SJSA1 (cell line): ENCODE measurements at places on chromosomes 6 and 20. TPM values are rescaled to one million over a fixed set of nuclear protein-coding genes. Genes with fewer than 3 reads are reported as not detected.

Gene SLC22A23
- total RNA-seq: 0.53 and 2.7 TPM in 2 replicates

Gene SLC16A10
- 0.06 TPM in 1 of 2 replicates, not detected in the other for total RNA-seq

Gene PLA2G7
- not detected in 2 replicates for total RNA-seq

Gene C20orf202
- total RNA-seq: not detected in 2 replicates

Gene DACT2
- not detected in 2 replicates for total RNA-seq

DNA sequence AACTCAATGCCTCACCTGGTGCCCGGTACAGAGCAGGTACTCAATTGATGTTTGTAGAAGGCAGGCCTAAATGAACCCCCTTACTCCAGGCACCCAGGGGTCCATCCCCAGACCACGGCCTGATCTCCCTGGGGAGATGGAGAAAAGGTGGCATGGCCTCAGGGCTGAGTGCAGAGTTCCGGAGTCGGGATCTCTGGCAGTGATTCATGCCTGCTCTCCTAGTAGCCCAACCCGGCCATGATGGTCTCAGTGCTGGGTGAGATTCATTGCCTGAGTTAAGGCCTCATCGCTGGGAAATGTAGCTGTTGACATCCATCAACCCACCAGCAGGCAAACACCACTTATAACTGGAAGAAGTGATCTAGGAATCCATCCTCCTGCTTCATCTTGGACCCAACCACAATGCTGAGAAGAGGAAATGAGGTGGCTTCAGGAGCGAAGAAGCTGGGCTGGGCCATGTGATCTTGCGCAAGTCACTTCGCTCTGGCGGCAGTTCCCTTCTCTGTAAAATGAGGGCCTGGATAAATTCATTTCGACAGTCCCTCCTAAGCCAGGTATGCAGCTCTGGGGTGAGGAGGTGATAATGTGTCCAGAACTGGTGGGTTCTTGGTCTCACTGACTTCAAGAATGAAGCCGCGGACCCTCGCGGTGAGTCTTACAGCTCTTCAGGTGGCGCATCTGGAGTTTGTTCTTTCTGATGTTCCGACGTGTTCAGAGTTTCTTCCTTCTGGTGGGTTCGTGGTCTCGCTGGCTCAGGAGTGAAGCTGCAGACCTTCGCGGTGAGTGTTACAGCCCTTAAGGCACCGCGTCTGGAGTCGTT is 24.7 kb downstream of the ETV7 start:
- H3K27ac ChIP-seq: no peak overlapping the region
- no peak for DNase-seq
- H3K4me1 ChIP-seq: peaks cover 31% of the 10 kb centered on the region
- no peaks in the 10 kb centered on the region for H3K27me3 ChIP-seq

DNA sequence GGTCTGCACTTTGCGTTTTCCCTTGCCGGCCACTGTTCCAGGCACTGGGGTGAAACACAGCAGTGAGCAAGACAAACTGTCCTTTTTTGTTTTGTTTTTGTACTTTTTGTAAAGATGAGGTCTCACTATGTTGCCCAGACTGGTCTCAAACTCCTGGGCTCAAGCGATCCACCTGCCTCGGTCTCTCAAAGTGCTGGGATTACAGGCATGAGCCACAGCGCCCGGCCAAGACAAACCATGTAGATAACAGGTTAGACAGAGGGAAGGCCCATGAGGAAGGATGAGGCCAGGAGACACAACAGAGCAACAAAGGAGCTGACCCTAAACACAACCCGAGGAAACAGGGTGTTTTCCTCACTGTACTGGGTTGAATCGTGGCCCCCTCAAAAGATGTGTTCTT is 165.4 kb downstream of the NFATC2 start:
- no peak overlapping the region for H3K27ac ChIP-seq
- no peaks in the 10 kb centered on the region for H3K36me3 ChIP-seq
- DNase-seq: no peak
- no peak overlapping the region for H3K4me3 ChIP-seq
- H3K27me3 ChIP-seq: no peaks in the 10 kb centered on the region
- no peaks in the 10 kb centered on the region for H3K4me1 ChIP-seq

DNA sequence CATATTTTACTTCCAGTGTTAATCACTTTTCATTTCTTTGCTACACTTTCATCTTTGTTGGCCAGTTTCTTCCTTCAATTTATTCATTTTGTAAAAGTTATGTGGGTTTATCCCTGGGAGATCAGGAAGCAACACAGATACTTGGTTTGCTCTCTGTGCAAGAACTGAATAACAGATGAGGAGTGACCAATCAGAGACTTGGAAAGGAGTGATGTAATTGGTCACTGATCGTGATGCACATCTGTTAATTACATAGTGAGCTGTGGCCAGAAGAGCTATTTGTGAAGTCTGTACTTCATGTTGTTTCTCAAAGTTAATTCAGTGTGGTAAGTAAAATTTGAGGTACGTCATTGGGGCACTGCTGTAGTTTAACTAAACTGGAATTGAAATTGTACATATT is 21.3 kb downstream of the ANKRD6 start:
- DNase-seq: no peak
- no peaks in the 10 kb centered on the region for H3K27me3 ChIP-seq
- no peak overlapping the region for H3K4me3 ChIP-seq
- no peak overlapping the region for H3K27ac ChIP-seq
- H3K4me1 ChIP-seq: no peaks in the 10 kb centered on the region
- no peaks in the 10 kb centered on the region for H3K36me3 ChIP-seq

- H3K4me3 ChIP-seq: no peak overlapping the region
- H3K27ac ChIP-seq: no peak overlapping the region
- no peaks in the 10 kb centered on the region for H3K4me1 ChIP-seq
- H3K36me3 ChIP-seq: no peaks in the 10 kb centered on the region
- no peak for DNase-seq
Observed at GRCh38 chr6:135506270-135506997, 8.9 kb upstream of the AHI1 start.

GRCh38 chr20:43460172-43460829 is 2.6 kb downstream of the SRSF6 start:
- no peaks in the 10 kb centered on the region for H3K27me3 ChIP-seq
- no peak overlapping the region for H3K4me3 ChIP-seq
- no peak for DNase-seq
- peaks cover 65% of the 10 kb centered on the region for H3K36me3 ChIP-seq
- 0 out of 2 replicates have a peak, but pooled peaks cover 7% of the 10 kb centered on the region for H3K4me1 ChIP-seq

DNA sequence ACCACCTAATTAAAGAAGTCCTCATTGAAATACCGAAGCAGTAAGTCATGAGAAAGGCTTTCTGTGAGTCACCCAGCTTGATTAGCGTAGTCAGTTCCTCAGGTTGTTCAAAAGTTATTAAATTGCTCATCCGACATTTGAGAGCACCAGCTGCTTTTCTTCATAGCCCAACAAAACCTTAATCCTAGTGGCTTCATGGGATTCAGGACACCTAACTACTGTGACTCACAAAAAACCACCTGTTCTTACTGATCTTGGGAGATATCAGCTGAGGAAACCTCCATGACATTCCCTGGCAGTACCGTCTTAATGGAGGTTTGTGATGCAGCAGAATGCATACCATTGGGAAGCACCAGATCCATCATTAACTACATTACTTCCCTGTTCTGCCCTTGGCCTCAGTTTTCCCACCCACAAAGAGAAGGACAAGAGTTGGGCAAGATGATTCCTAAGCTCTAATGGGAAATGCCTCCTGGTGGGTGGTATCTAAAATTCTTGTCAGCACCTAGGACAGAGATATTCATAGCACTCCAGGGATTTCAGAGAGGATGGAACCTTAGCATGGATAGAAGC is 103.8 kb downstream of the KHDC1L start:
- no peaks in the 10 kb centered on the region for H3K4me1 ChIP-seq
- no peaks in the 10 kb centered on the region for H3K36me3 ChIP-seq
- no peak for DNase-seq
- H3K27ac ChIP-seq: no peak overlapping the region
- H3K4me3 ChIP-seq: no peak overlapping the region

DNA sequence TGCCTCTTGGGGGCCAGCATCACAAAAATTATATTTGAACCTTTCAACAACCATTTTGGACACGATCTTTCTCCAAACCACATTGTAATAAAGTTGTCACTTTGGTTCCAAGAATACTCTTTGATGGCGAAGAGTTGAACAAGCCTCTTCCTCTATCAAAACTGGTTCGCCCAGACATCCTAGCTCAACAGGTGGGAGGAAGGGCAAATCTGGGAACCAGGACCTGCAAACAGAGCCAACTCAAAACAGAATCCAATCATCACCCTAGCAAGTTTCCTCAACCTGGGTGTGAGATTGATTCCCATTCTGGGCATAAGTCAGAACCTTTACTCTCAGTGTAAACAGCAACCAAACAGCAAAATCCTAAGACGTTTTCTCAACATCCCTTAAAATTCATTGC is 141.2 kb upstream of the RREB1 start:
- no peak overlapping the region for H3K27ac ChIP-seq
- H3K4me3 ChIP-seq: no peak overlapping the region
- DNase-seq: no peak
- no peaks in the 10 kb centered on the region for H3K27me3 ChIP-seq
- H3K36me3 ChIP-seq: no peaks in the 10 kb centered on the region

- H3K4me1 ChIP-seq: no peaks in the 10 kb centered on the region
- peaks cover 57% of the 10 kb centered on the region for H3K36me3 ChIP-seq
- no peak overlapping the region for H3K4me3 ChIP-seq
- DNase-seq: no peak
Observed at GRCh38 chr20:3032624-3033023, 10.8 kb upstream of the GNRH2 start.

DNA sequence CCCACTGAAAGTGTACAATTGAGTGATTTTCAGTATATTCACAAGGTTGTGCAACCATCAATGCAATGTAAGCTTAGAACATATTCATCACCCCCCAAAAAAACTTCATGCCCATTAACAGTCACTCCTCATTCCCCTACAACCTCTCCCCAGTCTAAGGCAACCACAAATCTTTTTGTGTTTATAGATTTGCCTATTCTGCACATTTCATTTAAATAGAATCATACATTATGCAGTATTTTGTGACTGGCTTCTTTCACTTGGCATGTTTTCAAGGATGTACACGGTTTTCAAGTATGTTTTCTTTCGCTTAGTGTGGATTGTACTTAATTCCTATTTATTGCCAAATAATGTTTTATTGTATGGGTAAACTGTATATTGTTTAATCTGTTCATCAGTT is 329.3 kb upstream of the RNF24 start:
- no peaks in the 10 kb centered on the region for H3K36me3 ChIP-seq
- no peak overlapping the region for H3K4me3 ChIP-seq
- peaks cover 19% of the 10 kb centered on the region for H3K4me1 ChIP-seq

DNA sequence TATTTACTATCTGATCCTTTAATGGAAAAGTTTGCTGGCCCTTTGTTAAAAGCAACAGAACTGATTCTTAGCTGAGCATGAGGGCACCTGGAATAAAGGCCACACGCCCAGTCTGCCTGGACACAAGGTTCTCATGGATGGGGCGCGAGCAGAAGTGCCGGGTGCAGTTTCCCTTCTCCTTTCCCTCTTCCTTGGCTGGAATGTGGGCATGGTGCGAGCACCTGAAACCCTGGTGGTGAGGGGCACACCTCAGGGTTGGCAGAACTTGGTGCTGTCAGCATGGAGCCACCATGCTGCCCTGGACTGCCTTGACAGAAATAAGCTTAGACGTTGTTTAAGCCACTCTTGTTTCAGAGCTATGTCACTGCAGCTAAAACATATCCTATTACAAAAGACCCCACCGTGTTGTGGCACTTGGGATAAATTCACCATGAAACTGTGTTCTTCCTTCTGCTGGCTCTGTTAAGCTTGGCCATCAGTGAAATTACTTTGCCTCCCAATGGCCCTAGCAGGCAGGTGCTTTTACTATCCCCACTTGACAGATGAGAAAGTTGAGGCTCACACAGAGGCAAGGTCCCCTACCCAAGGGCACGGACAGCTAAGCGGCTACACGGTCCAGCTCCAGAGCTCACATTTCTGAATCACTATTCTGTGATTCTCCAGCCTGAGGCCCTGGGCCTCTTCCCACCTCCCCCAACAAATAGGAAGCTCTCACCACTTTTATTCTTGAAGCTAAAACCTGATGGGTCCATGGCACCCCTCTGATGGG is 115.9 kb downstream of the PREX1 start:
- no peaks in the 10 kb centered on the region for H3K27me3 ChIP-seq
- no peak for DNase-seq
- H3K36me3 ChIP-seq: no peaks in the 10 kb centered on the region
- no peak overlapping the region for H3K27ac ChIP-seq
- H3K4me1 ChIP-seq: no peaks in the 10 kb centered on the region

- no peak overlapping the region for H3K4me3 ChIP-seq
- H3K27ac ChIP-seq: no peak overlapping the region
- H3K4me1 ChIP-seq: peaks cover 7% of the 10 kb centered on the region; the same call in 1 of the 2 replicates
- no peak for DNase-seq
- no peaks in the 10 kb centered on the region; the same call in none of the 2 replicates for H3K36me3 ChIP-seq
Observed at GRCh38 chr20:34621036-34621343, 55.9 kb downstream of the PIGU start.

GRCh38 chr20:49397525-49397924 is 84.9 kb downstream of the KCNB1 start:
- no peak overlapping the region for H3K4me3 ChIP-seq
- DNase-seq: peak; percentile 87
- H3K4me1 ChIP-seq: peaks cover 63% of the 10 kb centered on the region
- H3K27me3 ChIP-seq: no peaks in the 10 kb centered on the region

DNA sequence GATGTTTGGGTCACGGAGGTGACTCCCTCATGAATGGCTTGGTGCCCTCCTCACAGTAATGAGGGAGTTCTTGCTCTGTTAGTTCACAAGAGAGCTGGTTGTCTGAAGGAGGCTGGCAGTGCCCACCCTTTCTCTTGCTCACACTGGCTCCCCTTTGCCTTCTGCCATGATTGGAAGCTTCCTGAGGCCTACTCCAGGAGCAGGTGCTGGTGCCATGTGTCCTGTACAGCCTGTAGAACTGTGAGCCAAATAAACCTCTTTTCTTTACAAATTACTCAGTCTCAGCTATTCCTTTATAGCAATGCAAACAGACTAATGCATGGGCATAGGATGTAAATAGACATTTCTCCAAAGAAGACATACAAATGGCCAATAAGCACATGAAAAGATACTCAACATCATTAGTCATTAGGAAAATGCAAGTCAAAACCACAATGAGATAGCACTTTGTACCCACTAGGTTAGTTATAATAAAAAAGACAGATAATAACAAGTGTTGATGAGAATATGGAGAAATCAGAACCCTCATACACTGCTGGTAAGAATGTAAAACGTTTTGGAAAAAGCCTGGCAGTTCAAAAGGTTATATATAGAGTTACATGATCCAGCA is 17.7 kb downstream of the C20orf203 start:
- H3K4me1 ChIP-seq: peaks cover 6% of the 10 kb centered on the region
- no peak overlapping the region for H3K4me3 ChIP-seq
- no peaks in the 10 kb centered on the region for H3K36me3 ChIP-seq
- H3K27me3 ChIP-seq: no peaks in the 10 kb centered on the region

GRCh38 chr6:18087396-18088165 is 34.9 kb downstream of the NHLRC1 start:
- H3K27me3 ChIP-seq: no peaks in the 10 kb centered on the region
- DNase-seq: no peak
- H3K4me3 ChIP-seq: no peak overlapping the region
- no peaks in the 10 kb centered on the region for H3K36me3 ChIP-seq
- H3K27ac ChIP-seq: no peak overlapping the region

- no peak for DNase-seq
- no peak overlapping the region for H3K27ac ChIP-seq
- H3K36me3 ChIP-seq: no peaks in the 10 kb centered on the region
- no peaks in the 10 kb centered on the region for H3K27me3 ChIP-seq
Observed at GRCh38 chr6:35209622-35210247, 4.0 kb upstream of the SCUBE3 start.

GRCh38 chr6:27129917-27130316 is 117.6 kb upstream of the PRSS16 start:
- peak; percentile 10 for DNase-seq
- H3K4me3 ChIP-seq: no peak overlapping the region
- H3K36me3 ChIP-seq: peaks cover 14% of the 10 kb centered on the region
- H3K27ac ChIP-seq: peak overlapping the region; percentile 96
- no peaks in the 10 kb centered on the region for H3K27me3 ChIP-seq
